Neural crest cell (in vitro differentiated cells): ENCODE measurements at places on chromosomes 4 and X.

DNA sequence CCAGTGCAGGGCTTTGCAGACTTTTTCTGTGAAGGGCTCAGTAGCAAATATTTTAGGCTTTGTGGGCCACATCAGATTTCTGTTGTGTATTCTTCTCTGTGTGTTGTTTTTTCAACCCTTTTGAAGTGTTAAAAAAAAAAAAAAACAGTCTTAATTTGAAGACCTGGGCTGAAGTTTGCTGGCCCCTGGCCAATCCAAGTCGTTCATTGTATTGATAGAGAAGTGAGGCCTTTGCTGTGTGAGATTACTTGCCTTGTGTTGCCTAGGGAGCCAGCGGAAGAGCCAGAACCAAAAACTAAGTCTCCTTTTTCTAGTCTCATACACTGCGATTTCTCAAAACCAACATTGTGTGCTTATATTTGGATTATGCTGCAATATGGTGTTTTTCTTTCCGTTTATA lies 46.9 kb downstream of the MTM1 start:
- DNase-seq: no peak

DNA sequence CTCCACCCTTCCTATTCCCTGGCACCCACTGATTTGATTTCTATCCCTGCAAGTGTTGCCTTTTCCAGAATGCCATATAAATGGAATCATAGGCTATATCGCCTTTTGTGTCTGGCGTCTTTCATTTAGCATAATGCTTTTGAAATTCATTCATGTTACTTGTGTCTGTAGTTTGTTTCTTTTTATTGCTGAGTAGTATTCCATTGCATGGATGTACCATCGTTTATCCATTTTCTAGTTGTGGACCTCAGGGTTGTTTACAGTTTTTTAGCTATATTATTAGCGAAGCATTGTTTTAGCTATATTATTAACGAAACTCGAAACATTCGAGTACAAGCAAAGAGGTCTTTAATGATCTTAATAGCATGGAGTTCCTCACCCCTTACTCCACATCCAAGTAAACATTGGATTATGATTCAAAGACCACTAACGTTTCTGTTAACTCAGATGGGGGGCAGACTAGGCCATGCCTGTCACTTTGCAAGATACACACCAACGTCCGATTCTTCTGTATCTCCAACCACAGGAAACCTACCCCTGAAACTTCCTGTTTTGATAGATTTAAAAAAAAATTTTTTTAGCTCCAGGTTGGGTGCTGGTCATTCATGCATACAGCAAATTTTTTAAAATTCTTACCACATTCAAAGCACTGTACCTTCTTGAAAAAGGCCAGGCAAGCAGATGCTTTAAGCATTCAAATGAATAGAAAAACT lies 1.1 kb downstream of the DCK start:
- DNase-seq: no peak

GRCh38 chr4:153513596-153513995 lies 47.4 kb downstream of the TMEM131L start:
- DNase-seq: no peak

DNA sequence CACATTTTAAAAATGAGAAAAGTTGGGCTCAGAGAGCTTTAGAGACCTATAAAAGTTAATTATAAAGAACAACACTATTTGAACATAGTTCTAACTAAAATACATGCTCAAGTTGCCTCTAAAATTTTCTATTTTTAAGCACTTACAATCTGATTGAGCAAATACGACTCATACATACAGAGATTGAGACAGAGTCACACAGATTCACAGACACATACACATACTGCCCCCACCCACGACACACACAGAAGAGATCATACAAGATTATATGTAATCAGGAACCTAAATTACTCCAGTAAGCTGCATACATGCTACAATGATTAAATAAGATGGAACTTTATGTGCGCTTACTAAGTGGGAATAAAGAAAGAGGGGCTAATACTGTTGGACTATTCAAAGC lies 2.7 kb upstream of the ASB5 start:
- no peak for DNase-seq

DNA sequence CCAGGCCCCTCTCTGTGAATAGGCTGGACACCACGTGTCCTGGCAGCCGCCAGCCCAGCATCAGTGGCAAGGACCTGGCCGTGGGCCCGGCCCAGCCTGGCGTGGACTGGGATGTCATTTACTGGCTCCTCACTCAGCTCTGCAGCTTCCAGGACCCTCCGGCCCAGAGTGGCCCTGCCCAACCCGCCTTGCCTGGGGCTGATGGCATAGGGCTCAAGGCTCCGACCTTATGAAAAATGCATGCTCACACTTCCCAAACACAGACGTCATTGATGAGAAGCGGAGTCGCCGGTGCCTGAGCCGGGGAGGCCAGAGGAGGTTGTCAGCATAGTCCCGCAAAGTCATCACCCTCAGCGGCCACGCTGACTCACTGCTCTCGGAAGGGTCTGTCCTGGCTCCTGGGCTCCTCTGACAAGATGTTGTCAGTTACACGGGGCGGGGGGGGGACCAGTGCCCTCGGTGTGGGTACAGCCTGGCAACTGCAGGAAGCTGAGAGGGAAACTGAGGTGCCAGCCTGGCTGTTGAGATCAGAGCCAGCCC lies 14.3 kb downstream of the CFAP99 start:
- DNase-seq: peak; percentile 22
